ENCODE measurements at places on chromosomes 2 and 18.
A peak's percentile ranks its signal among the peaks of the same experiment; 100 is the strongest.

DNA sequence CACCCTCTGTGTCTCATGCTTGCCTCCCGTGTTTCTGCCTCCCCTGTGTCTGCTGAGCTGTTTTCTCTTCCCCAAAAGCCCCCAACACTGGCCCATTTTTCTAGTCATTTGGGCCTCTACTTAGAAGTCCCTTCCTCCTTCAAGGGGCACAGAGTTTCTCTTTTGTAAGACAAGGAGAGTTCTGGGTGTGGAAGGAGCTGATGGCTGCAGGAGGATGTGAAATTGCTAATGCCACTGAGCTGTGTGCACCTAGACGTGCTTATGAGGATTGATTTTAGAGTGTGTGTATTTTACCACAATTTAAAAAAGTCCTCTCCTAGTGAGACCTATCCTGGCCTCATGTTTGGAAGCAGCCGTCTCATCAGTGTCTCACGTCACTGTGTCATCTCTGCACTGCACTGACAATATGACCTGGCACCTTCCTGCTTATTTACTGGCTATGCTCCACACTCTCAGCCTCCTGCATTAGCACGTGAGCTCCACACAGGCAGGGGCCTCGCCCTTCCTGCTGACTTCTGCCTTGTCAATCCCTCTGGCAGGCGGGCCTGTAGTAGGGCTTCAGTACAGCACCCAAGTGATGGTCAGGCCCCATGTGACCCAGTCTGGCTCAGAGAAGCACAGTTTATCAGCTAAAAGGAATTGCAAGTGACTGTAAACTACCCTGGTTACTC is 8.0 kb upstream of the MBP start:
- no peak for DNase-seq

- no peak for DNase-seq
These were observed 30.4 kb upstream of the MGAT4A start for GRCh38 chr2:98761267-98761781.

DNA sequence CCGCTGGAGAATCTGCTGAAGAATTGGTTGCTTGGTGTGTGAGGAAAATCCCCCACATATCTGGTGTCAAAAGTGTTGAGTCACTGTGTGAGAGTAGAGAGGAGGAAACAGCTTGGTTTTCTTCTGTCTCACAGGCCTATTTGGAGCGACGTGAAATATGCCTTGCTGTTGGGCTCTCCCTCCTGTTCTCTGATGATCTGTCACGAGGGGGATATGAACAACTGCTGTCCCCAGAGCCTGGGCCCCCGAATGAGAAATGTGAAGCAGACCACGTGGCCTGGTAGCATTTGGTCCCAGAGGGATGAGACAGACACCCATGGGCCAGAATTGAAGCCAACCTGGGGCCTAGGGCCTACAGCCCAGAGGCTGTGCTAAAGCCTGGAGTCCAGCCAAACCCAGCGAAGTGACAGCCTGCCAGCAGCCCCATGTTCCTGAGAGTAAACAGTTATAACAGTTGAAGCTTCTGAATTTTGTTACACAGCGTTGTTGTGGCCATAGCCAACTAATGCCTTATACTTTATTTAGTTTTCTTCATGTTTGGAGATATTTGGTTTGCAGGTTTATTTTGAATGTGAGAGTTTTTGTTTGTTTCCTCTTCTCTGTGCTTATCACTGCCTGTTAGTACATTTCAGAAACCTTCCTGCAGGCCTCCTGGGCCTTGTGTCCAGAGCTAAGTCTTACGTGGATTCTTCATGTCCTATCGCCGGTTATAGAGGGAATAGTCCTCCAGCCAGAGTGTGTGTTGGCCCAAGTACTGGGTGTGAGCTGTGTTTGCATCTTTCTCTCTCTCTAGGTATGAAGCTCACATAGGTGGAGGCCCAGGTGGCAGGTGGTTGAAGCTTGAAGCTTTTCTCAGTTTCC is 18.7 kb upstream of the COLEC12 start:
- DNase-seq = peak; percentile 43

DNA sequence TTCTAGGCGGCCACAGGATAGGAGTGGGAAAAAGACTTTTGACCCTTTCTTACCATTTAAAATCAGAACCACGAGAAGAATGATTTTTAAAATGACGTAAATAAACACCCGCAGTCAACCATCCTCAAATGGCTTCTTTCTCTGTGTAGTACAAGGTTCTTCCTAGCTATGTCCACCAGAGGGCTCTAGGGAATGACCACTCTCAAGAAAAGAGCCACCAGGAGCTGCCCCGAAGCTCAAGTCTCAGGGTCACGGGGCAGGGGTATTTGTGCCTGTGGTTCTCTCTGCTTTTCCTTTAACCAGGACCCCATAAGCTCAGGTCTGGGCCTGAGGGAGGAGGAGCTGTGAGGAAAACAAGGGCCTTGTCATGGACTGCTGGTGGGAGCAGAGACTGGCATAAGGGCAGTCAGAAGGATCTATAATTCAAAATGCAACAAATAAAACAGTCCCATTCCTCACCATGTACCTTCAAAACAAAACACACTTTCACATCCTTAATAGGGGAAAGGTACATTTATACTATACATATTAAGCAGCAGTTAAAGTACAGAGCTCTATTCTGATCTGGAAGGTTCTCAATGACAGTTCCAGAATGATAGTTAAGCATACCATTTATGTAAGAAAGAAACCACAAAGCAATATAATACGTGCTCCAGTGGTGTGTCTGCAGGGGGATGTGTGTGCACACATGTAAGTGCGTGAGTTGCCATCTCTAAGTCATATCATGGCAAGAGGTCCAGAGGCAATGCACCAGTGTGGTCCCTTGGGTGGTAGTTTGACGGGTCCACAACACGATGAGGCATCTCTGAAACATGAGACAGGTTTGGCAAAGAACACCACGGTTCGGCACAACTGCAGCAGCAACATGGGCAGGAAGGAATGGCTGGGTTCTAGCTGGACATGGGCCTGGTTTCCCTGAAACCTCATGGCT is 18.6 kb downstream of the LYPD1 start:
- DNase-seq = no peak

GRCh38 chr2:161419638-161420190 is 3.6 kb downstream of the TBR1 start:
- no peak for DNase-seq

DNA sequence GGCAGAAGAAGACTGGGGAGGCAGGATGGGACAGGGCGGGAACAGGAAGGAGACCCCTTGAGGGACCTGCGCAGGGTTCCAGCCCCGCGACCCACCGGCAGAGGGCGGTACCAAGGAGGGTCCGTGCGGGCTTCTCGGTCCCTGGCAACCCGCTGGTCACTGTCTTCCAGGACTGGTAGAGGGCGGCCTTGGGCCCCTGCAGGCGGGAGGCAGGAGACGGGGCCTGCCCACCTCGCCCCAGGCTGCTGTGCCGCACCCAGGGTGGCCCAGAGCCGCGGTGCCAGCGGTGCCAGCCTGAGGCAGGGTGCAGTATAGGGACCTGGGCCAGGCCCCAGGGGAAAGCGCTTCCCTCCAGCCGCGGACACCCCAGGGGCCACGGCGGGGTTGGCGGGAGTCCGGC is 34.5 kb downstream of the NEURL3 start:
- DNase-seq = peak; percentile 46

- DNase-seq = no peak
These were observed 82.9 kb downstream of the SCN3A start for GRCh38 chr2:165120740-165121467.

DNA sequence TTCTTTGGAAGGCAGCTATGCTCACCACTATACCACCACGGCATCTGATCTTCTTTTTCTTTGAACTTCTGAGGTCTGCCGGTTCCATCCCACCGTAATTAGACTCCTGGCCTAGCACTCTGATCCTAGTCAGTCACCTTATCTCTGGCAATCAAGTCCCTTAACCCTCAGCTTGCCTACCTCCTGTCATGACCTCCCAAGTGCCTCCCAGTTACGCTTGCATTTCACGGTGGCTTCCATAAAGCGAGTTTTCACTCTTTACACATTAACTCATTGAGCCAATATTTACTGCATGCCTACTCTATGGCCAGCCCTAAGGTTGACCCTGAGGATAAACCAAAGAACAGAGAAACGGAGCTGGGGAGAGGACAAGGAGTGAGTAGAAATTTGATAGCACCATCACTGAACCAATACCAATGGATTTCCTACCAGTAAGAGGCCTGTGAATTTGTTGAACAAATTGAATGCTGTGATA is 37.8 kb upstream of the TMEM182 start:
- no peak for DNase-seq

GRCh38 chr2:236498369-236498768 is 71.3 kb upstream of the ACKR3 start:
- DNase-seq = no peak

- peak; percentile 82 for DNase-seq
These were observed 14.6 kb upstream of the NFATC1 start for GRCh38 chr18:79380816-79381806.

- no peak for DNase-seq
These were observed 66.6 kb downstream of the SPTBN1 start for GRCh38 chr2:54522624-54523281.

Measured in right hindlimb (tissue), 1 donor.